ENCODE measurements at places on chromosomes 2 and 18. TPM values are rescaled to one million over a fixed set of nuclear protein-coding genes. Genes with fewer than 3 reads are reported as not detected.

DNA sequence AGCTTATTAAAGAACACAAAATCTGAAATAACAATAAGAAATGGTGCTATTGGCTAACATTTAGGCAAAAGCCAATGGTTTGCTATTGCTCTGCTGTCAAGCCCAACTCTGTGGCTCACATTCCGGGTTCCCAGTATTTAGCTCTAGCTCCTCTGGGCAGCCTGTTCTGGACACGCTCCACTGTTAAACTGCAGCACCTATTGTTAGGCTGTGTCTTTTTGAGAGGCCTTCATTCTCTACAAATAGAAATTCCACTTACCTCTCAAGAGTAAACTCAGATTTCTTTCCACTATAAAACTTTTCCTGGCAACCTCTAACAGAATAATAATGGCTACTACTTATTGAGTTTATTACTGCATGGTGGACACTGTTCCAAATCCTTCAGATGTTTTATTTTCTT is 3.7 kb upstream of the KLHL14 start:
- no peak for DNase-seq
- H3K4me1 ChIP-seq = no peaks in the 10 kb centered on the region
- no peak overlapping the region for H3K4me3 ChIP-seq
- no peaks in the 10 kb centered on the region for H3K36me3 ChIP-seq
- peaks cover 21% of the 10 kb centered on the region for H3K27me3 ChIP-seq
- H3K27ac ChIP-seq = no peak overlapping the region

DNA sequence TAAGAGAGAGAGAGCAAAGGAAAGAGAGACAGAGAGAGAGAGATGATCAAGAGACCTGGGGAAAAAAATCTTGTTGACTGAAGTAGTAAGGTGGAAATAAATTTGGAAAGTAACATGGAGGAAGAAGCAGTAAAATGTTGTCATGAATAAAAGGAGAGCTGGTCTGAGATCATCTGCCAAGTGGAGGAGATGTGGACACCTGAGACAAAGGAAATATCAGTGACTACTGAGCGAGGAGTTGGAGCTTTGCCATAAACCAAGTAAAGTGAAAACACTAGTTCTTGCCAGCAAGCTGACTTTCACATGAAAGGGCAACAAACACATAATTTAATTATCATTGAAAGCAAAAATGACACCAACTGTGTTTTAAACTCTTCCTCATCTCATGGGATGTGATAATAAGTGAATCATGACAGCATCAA is 49.0 kb upstream of the DSG1 start:
- H3K4me1 ChIP-seq = no peaks in the 10 kb centered on the region
- H3K27me3 ChIP-seq = no peaks in the 10 kb centered on the region
- no peak for DNase-seq

DNA sequence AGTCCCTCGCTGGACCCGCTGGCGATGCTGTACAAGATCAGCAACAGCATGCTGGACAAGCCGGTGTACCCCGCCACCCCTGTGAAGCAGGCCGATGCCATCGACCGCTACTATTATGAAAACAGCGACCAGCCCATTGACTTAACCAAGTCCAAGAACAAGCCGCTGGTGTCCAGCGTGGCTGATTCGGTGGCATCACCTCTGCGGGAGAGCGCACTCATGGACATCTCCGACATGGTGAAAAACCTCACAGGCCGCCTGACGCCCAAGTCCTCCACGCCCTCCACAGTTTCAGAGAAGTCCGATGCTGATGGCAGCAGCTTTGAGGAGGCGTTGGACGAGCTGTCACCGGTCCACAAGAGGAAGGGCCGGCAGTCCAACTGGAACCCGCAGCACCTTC is 77.1 kb downstream of the TSHZ1 start:
- no peaks in the 10 kb centered on the region for H3K27me3 ChIP-seq
- no peak overlapping the region for H3K4me3 ChIP-seq
- H3K27ac ChIP-seq = no peak overlapping the region
- no peak for DNase-seq
- H3K36me3 ChIP-seq = peaks cover 37% of the 10 kb centered on the region
- H3K4me1 ChIP-seq = no peaks in the 10 kb centered on the region

CKAP2L gene
- total RNA-seq = 14.1 TPM

TTN gene
- total RNA-seq = 5.4 TPM

- DNase-seq = no peak
- no peak overlapping the region for H3K27ac ChIP-seq
- no peak overlapping the region for H3K4me3 ChIP-seq
- no peaks in the 10 kb centered on the region for H3K27me3 ChIP-seq
Observed at GRCh38 chr2:160538559-160539355, 45.1 kb upstream of the RBMS1 start.

DNA sequence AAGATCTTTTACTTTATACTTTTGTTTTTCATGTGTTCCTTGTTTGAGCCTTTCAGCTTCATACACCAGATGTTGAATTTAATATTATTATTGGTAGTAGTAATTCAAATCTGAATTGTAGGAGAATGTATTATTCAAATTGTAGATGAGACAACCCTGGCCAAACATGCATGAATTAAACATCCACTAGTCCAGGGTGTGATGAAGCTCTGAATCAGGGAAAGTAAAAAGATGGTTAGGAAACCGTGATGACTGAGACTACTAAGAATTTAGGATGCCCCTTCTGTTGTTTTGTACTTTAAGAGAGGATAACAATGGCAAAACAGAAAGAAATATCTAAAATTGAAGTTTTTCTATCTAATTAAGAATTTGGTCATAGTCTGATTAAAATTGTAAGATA is 227.8 kb upstream of the CDH2 start:
- no peak overlapping the region for H3K4me3 ChIP-seq
- H3K27me3 ChIP-seq = no peaks in the 10 kb centered on the region
- H3K27ac ChIP-seq = no peak overlapping the region
- no peaks in the 10 kb centered on the region for H3K4me1 ChIP-seq
- no peaks in the 10 kb centered on the region for H3K36me3 ChIP-seq

DNA sequence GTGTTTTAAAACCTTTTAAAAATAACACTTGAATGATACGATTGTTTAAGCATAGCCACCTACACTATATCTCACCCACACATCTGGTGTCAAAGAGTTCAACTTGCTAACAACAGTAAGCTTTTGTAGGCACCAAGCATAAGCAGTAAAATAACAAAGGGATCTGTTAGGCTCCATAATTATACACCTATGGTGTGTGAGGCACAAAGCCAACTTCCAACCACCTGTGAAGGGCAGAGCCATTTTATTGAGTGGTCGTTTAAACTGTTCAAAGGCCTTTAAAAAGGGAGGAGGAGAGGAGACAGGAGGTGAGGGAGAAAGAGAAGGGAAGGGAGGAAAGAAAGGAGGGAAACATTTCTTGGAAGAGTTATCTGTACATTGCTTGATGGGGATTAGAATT is 27.9 kb downstream of the NEMP2 start:
- DNase-seq = no peak
- no peak overlapping the region for H3K4me3 ChIP-seq
- H3K27me3 ChIP-seq = no peaks in the 10 kb centered on the region
- no peaks in the 10 kb centered on the region for H3K4me1 ChIP-seq
- peaks cover 34% of the 10 kb centered on the region for H3K36me3 ChIP-seq
- no peak overlapping the region for H3K27ac ChIP-seq

STAT4 gene
- total RNA-seq = 7.5 TPM

GRCh38 chr2:176834226-176834625 is 378.4 kb upstream of the HNRNPA3 start:
- no peak overlapping the region for H3K4me3 ChIP-seq
- H3K27me3 ChIP-seq = no peaks in the 10 kb centered on the region
- peaks cover 3% of the 10 kb centered on the region for H3K4me1 ChIP-seq
- no peak for DNase-seq
- no peak overlapping the region for H3K27ac ChIP-seq

PLA2R1 gene
- total RNA-seq = 0.90 TPM

GRCh38 chr18:78895207-78896001 is 84.2 kb upstream of the SALL3 start:
- no peaks in the 10 kb centered on the region for H3K36me3 ChIP-seq
- no peaks in the 10 kb centered on the region for H3K4me1 ChIP-seq
- H3K4me3 ChIP-seq = no peak overlapping the region

MAP2 gene
- 2.5 TPM for total RNA-seq

DNA sequence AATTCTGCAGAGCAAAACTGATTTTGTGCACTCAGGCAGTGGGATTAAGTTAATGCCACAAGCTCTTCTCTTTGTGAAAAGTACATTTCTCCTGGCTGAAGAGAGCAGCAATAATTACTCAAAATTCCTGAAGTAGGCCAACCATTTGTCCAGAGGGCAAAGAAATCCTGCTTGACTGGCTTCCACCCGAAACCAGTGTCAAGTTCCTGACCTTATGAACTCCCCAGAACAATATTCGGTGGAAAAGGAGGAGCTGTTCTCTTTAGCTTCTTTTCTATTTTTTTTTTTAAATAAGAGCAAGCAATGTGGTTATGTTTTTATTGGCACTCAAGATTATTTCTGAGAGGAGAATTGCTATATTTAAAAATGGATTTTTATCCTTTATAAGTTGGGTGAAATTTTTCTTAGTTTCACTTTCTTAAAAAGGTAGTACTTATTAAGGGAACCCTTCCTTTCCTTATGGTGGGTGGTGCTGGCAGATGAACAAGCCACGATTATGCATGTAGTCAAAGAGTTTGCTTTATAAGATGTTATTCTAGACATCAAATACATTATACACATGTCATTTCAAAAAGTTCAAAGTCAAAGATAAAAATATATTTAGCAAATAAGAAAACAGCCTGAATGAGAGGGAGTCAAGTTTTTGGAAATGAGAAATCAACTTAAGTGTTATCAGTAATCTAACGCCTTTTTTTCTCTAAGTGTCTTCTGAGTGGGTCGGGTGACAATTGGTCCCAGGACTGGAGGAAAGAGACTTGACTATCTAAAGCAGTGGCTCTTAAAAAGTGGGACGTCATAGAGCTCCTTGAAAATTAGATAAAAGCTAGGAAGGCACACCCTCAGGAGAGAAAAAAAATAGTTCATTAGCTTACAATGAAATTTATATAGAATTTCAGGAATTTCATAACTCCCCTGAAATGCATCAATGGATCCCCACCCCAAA is 194.5 kb downstream of the IKZF2 start:
- H3K4me3 ChIP-seq = no peak overlapping the region
- H3K4me1 ChIP-seq = peaks cover 48% of the 10 kb centered on the region
- H3K36me3 ChIP-seq = peaks cover 26% of the 10 kb centered on the region
- no peaks in the 10 kb centered on the region for H3K27me3 ChIP-seq
- peak overlapping the region; percentile 89 for H3K27ac ChIP-seq

- H3K4me3 ChIP-seq = no peak overlapping the region
- no peaks in the 10 kb centered on the region for H3K4me1 ChIP-seq
- DNase-seq = no peak
Observed at GRCh38 chr2:133265432-133265949, 302.8 kb downstream of the NCKAP5 start.

OSGEPL1 gene
- 11.0 TPM for total RNA-seq

DNA sequence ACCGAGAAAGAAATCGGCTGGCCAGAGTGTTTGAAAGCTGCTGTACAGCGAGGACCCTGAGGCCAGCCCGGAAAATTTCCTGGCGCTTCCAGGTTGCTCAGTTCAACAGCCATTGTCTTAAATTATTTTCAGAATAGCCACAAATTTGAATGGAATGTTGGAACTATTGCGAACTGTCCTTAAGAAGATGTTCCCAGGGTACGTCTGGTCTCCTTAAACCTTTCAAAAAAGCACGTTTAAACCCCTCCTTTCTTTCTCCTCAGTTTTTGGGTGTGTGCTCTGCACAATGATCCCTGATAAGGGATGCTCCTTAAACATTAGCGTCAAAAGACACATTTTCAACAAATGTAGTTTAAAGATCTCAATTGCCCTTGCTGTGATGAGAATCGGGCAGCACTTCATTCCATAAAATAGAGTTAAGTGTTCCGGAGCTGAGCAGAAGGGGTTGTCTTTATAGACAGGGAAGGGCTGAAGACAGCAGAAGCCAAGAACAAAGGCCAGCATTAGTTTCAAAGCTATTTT is 14.5 kb upstream of the LPIN2 start:
- H3K36me3 ChIP-seq = no peaks in the 10 kb centered on the region
- no peaks in the 10 kb centered on the region for H3K4me1 ChIP-seq
- no peak overlapping the region for H3K4me3 ChIP-seq
- no peak for DNase-seq
- H3K27ac ChIP-seq = no peak overlapping the region

- no peak overlapping the region for H3K4me3 ChIP-seq
- H3K27ac ChIP-seq = peak overlapping the region; percentile 70
- no peaks in the 10 kb centered on the region for H3K36me3 ChIP-seq
- DNase-seq = no peak
- H3K27me3 ChIP-seq = peaks cover 13% of the 10 kb centered on the region
Observed at GRCh38 chr18:55780586-55781071, 192.6 kb upstream of the TCF4 start.

DNA sequence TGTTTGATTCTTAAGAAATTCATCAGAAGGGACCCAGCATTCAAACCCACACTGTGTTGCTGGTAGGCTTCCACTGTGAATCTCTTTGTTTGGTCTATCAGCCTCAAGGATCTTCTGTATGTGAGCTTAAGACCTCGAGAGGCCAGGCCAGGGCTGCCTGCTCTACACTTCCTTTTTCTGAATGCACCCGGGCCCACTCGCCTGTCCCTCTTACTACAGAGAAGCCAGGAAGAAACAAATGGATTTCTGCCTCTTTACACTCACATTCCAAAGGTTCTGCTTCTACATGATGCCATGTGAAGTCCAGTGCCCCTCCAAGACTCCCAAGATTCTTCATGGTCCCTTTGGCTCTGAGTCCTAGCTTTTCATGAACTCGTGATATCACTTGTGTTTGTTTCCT is 25.4 kb upstream of the MRPL19 start:
- no peak overlapping the region for H3K4me3 ChIP-seq
- H3K4me1 ChIP-seq = no peaks in the 10 kb centered on the region
- no peaks in the 10 kb centered on the region for H3K27me3 ChIP-seq
- H3K27ac ChIP-seq = no peak overlapping the region
- no peak for DNase-seq
- H3K36me3 ChIP-seq = no peaks in the 10 kb centered on the region

VWA3B gene
- total RNA-seq = 3.2 TPM

All from thymus (tissue), 14 donors.